ENCODE measurements at places on chromosomes 2 and 18.
A peak's percentile ranks its signal among the peaks of the same experiment; 100 is the strongest.

GRCh38 chr2:113236367-113237159 lies 42.2 kb downstream of the PAX8 start:
- no peak for DNase-seq

GRCh38 chr2:200302940-200303727 lies 3.4 kb upstream of the SPATS2L start:
- no peak for DNase-seq

DNA sequence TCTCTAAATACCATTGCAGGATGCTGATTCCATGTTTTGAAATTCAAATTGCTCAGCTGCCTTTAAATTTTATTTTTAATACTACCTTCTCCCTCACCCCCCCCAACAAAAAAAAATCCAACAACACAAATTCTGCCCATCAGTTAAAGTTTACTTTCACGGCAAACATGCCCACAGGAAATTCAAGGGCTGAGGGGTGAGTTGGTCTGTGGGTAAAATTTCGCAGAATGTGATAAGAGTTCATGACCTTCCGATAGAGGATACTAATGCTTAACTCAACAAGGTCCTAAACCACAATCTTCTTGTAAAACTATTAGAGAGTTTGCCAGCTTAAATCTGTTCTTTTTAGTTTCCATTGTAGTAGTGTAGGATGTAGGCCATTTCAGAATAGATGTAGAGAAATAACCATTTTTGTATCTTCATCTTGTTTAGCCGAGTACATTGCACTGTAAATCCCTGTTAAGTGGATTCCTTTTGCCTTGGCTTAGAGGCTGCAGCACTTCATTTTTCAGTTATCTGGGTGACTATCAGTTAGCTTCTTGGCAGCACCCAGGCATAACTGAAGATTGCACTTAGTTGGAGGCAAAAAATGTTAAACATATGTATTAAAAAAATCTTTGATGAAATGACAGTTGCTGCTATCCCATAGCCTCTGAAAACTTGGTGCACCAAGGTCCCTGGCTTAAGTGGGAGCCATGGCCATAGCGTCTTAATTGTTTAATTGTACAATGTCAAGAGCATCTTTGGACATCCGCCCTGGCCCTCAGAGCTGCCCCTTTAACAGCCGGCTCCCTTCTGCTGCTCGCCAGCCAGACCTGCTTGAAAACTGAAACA lies 232.3 kb downstream of the HAUS1 start:
- no peak for DNase-seq

GRCh38 chr2:166591226-166591625 lies 97.2 kb upstream of the SCN7A start:
- DNase-seq = no peak

GRCh38 chr2:9235147-9236044 lies 28.8 kb downstream of the ASAP2 start:
- DNase-seq = no peak

DNA sequence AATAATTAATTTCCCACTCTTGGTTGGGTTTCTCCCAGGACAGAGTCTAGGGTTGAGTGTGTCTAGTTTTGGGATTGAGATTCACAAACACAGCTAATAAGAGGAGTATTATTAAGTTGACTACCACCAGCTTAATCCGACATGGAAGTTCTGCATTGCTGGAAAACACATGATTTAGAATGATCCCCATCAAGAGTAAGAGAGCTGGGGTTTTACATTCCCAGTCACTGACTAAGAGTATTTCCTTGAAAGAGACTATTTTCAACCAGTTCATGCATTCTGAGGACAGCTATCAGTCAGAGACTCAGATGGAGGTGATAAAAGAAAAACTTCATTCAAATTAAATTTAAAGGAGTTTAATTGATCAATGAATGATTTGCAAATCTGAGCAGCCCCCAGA lies 334.6 kb upstream of the LRATD1 start:
- no peak for DNase-seq

- DNase-seq = no peak
Measured at GRCh38 chr2:943821-944220, 6.8 kb upstream of the SNTG2 start.

GRCh38 chr2:73205611-73206010 lies 3.2 kb downstream of the NOTO start:
- no peak for DNase-seq

DNA sequence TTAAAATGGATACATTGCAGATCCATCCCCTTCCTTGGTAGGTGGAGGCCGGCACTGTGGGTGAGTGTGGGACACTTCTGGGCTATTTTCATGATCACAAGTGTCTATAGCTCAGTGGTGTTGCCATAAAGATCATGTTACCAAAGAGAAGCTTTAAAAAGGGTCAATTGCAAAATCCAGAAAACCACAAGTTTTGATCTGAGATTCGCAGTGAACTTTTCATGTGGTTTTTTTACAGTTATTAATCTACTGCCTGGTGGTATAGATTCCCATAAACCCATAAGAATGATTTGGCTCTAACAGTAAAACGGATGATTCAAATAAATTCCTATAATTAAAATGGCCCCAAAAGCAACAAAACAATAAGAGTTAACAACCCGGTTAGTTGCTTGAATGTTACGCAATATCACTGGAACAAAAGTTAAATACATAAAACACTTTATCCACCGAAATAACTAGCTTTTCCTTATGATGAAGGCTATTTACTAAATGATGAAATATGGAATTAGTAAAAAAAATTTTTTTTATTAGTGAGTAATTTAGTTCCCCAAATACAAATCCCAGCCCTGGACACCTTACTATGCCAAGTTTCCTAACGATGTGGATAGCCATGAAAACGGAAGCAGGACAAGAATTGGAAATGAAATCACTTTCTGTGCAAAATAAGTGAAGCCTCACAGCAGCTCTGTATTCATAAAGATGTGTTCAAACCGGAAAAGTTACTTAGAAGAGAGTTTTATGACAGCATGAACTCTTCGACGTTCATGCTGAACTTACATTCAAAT lies 95.6 kb upstream of the THOC1 start:
- no peak for DNase-seq

- DNase-seq = no peak
Measured at GRCh38 chr2:4219101-4219500, 515.7 kb downstream of the DCDC2C start.

DNA sequence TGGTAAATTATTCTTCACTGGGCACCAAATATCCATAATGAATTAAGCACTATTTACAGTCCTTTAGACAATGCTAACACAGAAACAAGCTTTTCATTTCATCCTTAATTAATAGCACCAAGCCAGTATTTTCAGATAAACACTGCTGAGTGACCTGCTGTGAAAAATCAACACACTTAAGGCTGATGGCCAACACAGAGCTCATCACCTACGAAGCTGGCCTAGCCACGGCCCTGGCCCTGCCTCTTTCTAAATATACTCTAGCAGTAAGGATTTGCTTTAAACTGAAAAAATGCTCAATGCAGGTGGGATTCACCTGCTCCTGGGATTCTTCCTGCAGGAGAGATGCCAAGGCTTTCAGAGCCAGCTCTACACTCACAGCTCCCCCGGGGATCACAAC lies 18.4 kb downstream of the CYB5A start:
- no peak for DNase-seq

- no peak for DNase-seq
Measured at GRCh38 chr2:150427298-150427697, 60.2 kb downstream of the RND3 start.

DNA sequence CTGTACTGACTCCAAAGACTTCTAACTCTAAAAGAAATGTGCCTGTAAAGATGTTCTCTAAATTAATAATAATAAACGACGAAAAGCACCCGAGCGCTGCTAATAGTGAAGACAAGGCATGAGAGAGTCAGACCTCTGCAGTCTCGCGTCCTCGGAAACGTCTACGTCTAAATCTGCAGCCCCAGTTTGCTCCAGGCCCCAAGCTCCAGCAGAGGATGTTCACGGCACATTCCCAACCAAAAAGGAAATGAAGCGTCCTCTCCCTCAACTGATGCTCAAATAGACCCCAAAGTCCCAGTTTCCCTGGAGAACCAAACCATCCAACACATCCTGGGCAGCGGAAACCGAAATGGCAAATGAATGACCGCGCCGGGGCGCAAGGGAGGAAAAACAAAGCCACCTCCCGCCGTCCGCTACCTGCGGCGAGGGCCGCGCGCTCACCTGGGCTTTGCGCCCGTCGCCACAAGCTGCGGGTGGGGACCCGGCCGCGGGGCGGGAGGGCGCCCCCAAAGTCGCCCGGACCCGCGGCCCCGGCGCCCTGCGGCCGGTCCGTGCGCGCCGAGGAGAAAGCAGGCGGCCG lies 47.1 kb upstream of the CCDC150 start:
- no peak for DNase-seq

- no peak for DNase-seq
Measured at GRCh38 chr2:233353769-233354499, at the start of gene DGKD. Gene DGKD (plus strand): TSS chr2:233354494. CDS start chr2:233354519, 25 bp downstream.

DNA sequence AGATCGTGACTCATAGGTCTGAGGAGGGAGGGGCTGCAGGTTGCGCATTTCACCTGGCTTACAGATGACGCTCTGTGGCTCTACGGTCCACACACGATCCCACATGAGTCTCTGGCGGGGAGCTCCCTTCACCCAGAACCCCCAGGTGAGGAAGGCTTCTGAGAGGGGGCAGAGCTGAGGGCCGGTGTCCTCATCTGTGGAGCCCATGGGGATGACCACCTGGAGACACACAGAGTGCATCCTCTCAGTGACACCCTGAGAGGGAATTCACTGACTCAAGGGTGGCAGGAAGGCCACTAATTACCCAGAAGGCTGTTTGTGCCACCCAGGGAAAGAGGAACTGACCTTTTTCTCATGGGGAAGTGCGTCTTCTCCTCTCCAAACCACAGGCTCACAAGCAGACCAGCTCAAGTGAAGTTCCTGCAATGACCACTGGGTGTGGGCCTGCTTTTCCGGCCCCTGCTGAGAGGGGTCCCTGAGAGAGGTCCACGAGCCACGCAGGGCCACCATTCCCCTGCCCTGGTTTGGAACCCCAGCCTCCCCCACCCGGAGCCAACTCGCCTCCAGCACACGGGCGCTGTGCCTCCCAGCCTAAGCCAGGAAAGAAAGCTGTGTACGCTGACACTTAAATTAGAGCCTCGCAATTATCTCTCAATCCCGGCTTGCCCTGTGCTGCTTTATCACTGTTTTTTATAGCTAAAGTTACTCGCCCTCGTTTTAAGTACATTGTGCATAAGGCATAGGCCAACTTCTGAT lies 114.1 kb downstream of the BCL11A start:
- DNase-seq = no peak

DNA sequence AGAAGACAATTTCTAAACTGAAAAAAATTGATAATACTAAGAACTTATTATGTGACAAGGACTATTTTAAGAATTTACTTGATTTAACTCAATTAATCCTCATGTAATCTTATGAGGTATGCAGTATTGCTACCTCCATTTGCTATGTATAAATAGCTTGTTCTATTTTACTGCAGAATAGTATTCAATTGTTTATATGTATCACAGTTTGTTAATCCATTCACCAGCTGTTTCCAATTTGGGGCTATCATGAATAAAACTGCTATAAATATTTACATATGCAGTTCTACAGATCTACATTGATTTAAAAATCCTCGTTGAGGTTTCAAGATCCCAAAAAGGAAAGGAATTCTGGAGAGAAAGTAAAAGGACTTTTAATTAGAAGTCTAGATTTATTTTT lies 54.8 kb upstream of the DOCK10 start:
- DNase-seq = no peak

DNA sequence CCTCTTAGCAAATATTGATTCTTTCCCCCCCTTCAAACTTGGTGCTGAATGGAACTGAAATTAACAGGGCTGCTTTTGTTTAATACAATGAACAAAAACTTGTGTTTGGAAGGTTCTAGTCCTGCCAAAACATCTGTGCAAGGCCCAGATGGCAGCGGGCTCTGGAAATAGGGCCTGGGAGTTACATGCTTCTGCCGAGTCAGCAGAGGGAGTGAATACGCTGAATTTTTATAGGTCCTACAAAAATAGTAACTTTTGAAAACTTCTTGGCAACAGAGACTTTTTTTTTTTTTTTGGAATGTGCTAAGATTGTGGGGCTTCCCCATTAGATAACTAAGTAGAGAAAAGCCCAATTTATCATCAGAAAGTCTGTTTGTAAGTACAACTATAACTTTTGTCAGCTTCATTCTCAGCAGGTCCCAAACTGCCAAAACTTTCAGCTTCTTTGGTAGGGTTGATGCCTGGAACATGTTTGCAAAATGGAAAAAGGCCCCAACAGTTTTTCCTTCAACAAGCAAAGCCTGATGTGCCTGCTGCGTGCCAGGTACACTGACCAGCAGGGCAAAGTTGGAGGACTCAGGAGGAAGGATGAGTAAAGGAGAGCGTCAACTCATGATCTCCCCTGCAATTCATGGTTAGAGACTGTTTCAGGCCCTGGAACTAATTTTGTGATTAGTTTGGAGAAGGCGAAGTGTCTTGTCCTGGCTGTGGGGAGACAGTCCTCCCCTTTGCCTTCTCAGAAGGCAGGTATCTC lies 45.1 kb upstream of the HDAC4 start:
- DNase-seq = no peak

GRCh38 chr2:191218292-191218898 lies 26.8 kb upstream of the MYO1B start:
- DNase-seq = peak; percentile 71

DNA sequence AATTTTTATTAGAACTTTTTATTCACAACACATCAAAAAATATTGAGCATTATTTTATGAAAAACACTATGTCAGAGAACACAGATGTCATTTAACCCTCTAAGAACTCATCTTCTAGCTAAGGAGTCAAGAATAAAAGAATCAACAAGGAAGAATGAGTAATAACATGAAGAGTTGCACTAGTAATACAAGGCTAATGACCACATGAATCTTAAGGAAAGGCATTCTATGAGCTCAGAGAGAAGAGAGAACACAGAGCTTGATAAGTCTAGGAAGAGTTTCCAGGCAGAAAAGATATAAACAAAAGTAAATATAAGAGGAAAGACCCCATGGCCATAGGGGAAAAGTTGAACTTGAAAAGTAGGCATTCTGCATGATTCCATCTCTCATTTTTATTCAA lies 166.5 kb downstream of the MAIP1 start:
- no peak for DNase-seq

GRCh38 chr2:8149007-8149405 lies 532.9 kb upstream of the ID2 start:
- DNase-seq = no peak

- no peak for DNase-seq
Measured at GRCh38 chr2:23519334-23519651, 134.3 kb downstream of the KLHL29 start.

DNA sequence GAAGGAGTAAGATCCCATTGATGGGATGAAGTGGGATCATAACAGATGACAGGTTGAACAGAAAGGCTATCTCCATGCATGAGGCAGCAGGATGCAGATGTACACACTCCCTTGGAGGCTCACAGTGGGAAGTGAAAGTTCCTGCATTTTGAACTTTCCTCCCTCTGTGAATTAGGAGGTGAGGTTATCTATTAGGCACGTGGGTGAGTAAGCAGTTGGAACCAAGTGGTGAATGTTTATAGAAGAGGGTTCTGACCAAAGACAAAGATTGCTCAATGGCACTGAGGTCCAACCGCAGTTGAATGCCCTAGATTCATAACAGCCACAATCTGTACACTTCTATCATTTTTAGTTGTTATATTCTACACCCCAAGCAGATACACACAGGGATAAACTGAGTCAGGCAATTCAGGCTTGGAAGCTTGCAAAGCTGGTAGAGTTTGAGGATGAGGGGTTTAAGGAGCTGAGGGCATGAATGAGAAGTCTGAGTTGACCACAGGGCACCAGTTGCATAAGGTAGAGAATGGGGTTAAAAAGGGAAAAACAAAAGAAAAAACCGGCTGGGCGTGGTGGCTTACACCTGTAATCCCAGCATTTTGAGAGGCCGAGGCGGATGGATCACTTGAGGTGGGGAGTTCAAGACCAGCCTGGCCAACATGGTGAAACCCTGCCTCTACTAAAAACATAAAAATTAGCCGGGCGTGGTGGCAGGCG lies 7.1 kb upstream of the KCMF1 start:
- DNase-seq = peak; percentile 78

- DNase-seq = no peak
Measured at GRCh38 chr2:174339561-174340399, 5.0 kb downstream of the SP9 start.
